ENCODE measurements at places on chromosomes 5 and 9. TPM values are rescaled to one million over a fixed set of nuclear protein-coding genes. Genes with fewer than 3 reads are reported as not detected.

GRCh38 chr5:124697933-124698591, 48.4 kb downstream of the ZNF608 start:
- H3K36me3 ChIP-seq: peaks cover 10% of the 10 kb centered on the region
- DNase-seq: peak; percentile 39

DNA sequence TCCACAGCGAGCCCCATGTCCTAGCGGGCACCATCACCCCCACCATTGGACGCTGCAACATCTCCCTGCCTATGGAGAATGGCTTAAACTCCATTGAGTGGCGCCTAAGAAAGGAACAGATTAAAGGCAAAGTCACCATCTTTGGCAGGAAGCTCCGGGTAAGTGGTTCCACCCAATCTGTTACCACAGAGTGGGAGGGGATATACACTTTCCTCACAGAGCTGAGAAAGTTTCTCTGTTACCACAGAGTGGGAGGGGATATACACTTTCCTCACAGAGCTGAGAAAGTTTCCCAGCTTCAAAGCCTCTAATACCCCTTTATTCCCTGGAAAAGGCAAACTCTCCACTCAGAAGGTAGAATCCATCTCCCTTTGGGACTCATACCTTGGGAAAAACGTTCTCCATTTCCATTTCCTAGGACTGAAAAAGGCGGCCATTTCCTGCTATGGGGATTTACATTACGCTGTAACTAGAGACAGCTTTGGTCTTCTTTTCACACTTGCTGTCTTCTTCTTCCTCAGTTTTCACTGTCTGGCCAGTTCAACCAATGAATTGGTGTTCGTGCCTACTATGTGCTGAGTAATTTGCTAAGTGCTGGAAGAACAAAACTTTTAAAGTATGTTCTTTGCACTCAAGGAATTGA, 63.4 kb upstream of the WWC1 start:
- H3K27me3 ChIP-seq: no peaks in the 10 kb centered on the region
- no peak overlapping the region for H3K27ac ChIP-seq

GRCh38 chr9:97397220-97397619, 14.7 kb upstream of the TDRD7 start:
- H3K4me3 ChIP-seq: no peak overlapping the region
- no peak for DNase-seq
- H3K27me3 ChIP-seq: no peaks in the 10 kb centered on the region

- H3K4me3 ChIP-seq: no peak overlapping the region
- H3K36me3 ChIP-seq: no peaks in the 10 kb centered on the region
- no peaks in the 10 kb centered on the region for H3K27me3 ChIP-seq
- H3K4me1 ChIP-seq: no peaks in the 10 kb centered on the region
Observed at GRCh38 chr9:70588999-70589398, 174.5 kb upstream of the KLF9 start.

- H3K4me3 ChIP-seq: no peak overlapping the region
- no peaks in the 10 kb centered on the region for H3K27me3 ChIP-seq
- DNase-seq: no peak
- H3K36me3 ChIP-seq: no peaks in the 10 kb centered on the region
Observed at GRCh38 chr5:119655061-119655460, 25.7 kb downstream of the FAM170A start.

GRCh38 chr5:79955941-79956670, 35.0 kb downstream of the MTX3 start:
- DNase-seq: no peak
- no peak overlapping the region for H3K27ac ChIP-seq
- no peaks in the 10 kb centered on the region for H3K27me3 ChIP-seq
- no peak overlapping the region for H3K4me3 ChIP-seq
- H3K4me1 ChIP-seq: peaks cover 39% of the 10 kb centered on the region

DNA sequence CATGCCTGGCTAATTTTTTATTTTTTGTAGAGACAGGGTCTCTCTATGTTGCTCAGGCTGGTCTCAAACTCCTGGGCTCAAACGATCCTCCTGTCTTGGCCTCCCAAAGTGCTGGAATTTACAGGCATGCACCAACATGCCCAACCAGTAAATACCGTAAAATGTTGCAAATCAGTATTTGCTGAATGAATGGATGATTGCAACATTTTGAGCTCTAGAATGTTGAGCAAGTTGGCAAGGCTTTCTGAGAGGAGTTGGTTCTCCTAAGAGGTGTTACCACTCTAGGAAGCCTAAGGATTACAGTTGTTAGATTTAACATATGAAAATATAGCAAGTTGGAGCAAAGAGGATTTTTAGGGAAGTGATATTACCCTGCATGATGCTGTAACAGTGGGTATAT, 15.6 kb upstream of the DMXL1 start:
- DNase-seq: no peak
- H3K27ac ChIP-seq: no peak overlapping the region
- H3K36me3 ChIP-seq: no peaks in the 10 kb centered on the region
- no peaks in the 10 kb centered on the region for H3K4me1 ChIP-seq
- H3K27me3 ChIP-seq: no peaks in the 10 kb centered on the region
- no peak overlapping the region for H3K4me3 ChIP-seq

- DNase-seq: peak; percentile 15
- H3K27ac ChIP-seq: peak overlapping the region; percentile 46
- H3K4me1 ChIP-seq: peaks cover 11% of the 10 kb centered on the region
- no peaks in the 10 kb centered on the region for H3K36me3 ChIP-seq
Observed at GRCh38 chr5:162638849-162639248, 571.3 kb downstream of the GABRG2 start.

GRCh38 chr5:83632874-83633273, 87.8 kb downstream of the HAPLN1 start:
- H3K36me3 ChIP-seq: no peaks in the 10 kb centered on the region
- no peak overlapping the region for H3K4me3 ChIP-seq
- H3K27me3 ChIP-seq: no peaks in the 10 kb centered on the region
- DNase-seq: no peak
- H3K27ac ChIP-seq: no peak overlapping the region

- H3K4me1 ChIP-seq: peaks cover 4% of the 10 kb centered on the region
- no peak overlapping the region for H3K27ac ChIP-seq
- DNase-seq: no peak
- H3K27me3 ChIP-seq: no peaks in the 10 kb centered on the region
- no peak overlapping the region for H3K4me3 ChIP-seq
Observed at GRCh38 chr9:89444274-89444673, 53.6 kb downstream of the SEMA4D start.

DNA sequence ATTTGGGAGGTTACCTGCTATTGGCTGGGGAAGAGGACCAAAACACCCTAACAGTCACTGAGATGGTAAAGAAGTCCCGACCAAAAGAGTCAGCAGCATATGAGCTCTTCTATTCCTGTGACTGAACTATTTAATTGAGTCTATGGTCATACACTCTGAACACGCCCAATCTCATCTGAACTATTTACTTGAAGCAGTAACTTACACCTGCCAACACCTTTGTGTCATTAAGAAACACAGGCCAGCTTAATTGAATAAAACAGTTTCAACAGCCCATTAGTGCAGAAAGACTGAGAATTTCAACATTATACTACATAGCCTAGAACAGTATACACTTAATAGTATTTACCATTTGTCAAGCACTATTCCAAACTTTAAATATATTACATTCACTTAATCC, 47.8 kb downstream of the NR6A1 start:
- H3K4me3 ChIP-seq: no peak overlapping the region
- no peaks in the 10 kb centered on the region for H3K4me1 ChIP-seq
- DNase-seq: no peak
- no peak overlapping the region for H3K27ac ChIP-seq
- H3K36me3 ChIP-seq: peaks cover 6% of the 10 kb centered on the region

DNA sequence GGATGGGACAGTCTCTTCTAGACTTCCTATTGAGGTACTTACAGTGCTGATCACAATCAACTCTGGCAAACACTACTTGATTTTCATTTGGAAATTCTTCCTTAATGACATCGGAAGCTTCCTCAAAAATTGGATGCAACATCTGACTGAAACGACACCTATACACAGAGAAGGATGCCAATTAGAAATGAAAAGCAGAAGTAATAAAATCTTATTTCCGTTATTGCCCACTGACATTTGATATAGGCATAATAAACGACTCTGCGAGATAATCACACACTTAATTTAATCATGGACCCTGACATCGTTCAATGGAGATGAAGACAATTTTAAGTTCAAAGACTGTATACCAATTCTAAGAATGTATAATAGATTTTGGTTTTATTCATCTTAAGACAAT, 46.4 kb downstream of the ERP44 start:
- H3K27me3 ChIP-seq: no peaks in the 10 kb centered on the region
- H3K36me3 ChIP-seq: no peaks in the 10 kb centered on the region
- no peak overlapping the region for H3K4me3 ChIP-seq
- DNase-seq: no peak
- no peak overlapping the region for H3K27ac ChIP-seq

DNA sequence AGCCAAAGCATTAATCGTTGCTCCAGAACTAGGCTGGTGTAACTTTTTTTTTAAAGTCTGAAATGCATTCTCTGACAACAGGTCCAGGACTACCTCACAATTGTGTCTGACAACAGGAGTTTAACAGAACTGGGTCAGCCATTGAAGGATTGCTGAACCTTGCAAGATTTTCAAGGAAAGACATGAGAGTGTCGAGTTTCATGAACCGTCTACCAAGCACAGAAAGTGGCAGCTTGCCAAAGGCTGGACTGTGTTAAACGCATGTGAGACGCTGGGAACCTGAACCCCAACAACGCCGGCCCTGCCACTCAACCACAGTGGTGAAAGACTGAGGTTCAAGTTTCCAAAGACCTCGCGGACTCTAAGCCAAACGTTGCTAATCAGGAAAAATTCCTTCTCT, 79.1 kb downstream of the LHFPL2 start:
- peak; percentile 27 for DNase-seq
- no peaks in the 10 kb centered on the region for H3K27me3 ChIP-seq
- no peaks in the 10 kb centered on the region for H3K36me3 ChIP-seq
- H3K4me1 ChIP-seq: peaks cover 23% of the 10 kb centered on the region
- no peak overlapping the region for H3K27ac ChIP-seq

DNA sequence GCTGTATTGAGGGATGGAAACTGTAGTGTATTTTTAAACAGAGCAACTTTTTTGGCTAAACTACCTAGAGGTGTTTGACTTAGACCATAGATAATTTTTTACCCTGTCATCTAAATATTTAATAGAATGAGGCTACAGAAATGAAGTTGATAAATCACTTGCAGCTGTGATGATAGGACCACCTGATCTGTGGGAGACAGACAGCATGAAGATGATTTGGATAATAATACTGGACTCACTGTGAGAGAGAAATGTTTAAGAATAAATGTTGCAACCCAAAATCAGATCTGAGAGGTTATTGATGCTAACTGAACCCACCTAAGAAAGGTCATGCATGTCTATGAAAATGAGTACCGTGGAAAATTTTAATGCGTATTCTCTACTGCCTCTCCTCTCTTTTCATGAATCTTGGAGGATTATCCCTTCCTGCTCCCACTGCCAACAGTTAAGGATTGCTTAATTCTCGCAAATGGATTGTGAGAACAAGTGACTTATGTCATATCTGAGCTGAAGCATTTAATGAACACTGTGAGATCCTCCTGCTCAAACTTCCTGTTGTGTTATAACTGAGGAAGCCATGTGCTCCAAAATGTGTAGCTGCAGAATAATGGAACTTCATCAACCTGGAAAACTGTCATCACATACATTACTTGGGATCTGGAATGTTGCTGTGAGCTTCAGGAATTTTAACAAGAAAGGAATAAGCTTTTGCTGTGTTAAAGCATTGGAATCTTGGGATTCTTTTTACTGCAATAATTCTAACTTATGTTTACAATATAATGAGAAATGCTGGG, 617.9 kb upstream of the CDH18 start:
- H3K27ac ChIP-seq: no peak overlapping the region
- H3K4me1 ChIP-seq: peaks cover 17% of the 10 kb centered on the region

DNA sequence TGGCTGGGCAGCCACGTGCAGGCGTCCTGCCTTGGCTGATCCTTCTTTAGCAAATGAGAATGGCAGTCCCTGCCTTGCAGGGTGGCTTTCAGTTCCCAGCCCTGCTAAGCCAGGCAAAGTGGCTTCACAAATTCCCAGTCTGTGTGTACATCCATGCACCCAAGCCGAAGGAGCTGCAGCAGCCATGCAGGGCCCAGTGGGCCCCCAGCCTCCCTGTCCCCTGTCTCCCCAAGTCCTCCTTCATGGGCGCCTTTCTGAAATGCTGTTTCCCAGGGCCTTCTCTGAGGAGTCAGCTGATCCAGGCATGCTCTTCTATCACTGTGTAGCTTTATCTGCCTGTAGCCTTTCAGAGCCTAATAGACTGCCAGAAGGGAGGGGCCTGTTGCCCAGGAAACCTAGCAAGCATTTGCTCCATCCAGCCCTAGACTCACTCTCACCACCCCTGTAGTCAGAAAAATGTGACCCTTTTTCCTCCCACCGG, 47.4 kb upstream of the SHC3 start:
- peaks cover 28% of the 10 kb centered on the region for H3K4me1 ChIP-seq
- no peaks in the 10 kb centered on the region for H3K36me3 ChIP-seq
- H3K27ac ChIP-seq: peak overlapping the region; percentile 71
- DNase-seq: peak; percentile 89
- H3K4me3 ChIP-seq: peak overlapping the region; percentile 6

Gene DMRTA1
- total RNA-seq: 21.3 TPM

Gene FBN2
- total RNA-seq: 113 TPM

Gene SPATA31C1
- total RNA-seq: not detected

Data from neural progenitor cell (in vitro differentiated cells).